Stimulated activated CD8-positive, alpha-beta memory T cell treated with anti-CD3 and anti-CD28 coated beads, Interleukin-15, amount 100 ng/mL, for 4 hours (primary cell): ENCODE measurements at places on chromosomes 11 and 22.

GRCh38 chr11:64729851-64730382 lies 6.9 kb upstream of the NRXN2 start:
- no peak for DNase-seq

GRCh38 chr22:49869845-49870712 lies 16.4 kb downstream of the ZBED4 start:
- DNase-seq, result no peak

GRCh38 chr11:100709233-100709957 lies 22.3 kb downstream of the ARHGAP42 start:
- no peak for DNase-seq

DNA sequence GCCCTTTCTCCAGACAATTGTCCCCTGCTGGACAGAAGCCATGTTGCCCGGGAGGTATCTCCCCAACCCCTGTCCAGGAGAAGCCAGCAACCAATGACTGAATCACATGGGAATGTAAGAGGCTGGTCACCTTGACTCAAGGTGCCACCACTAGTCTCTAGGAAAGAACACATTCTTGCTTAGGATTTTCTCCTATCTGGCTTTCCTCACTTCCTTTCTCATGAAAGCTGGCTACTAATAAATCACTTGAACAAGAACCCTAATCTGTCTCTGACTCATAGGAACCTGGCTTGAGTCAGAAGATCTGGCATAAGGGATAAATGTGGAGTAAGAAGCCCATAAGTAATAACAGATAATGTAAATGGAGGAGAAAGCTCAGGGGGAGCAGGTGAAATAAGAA lies 101.4 kb upstream of the C11orf87 start:
- DNase-seq, result no peak

GRCh38 chr11:68649851-68650555 lies 34.3 kb upstream of the GAL start:
- no peak for DNase-seq
